Left lung (tissue), 14 donors: ENCODE measurements at places on chromosomes 2 and 18. TPM values are rescaled to one million over a fixed set of nuclear protein-coding genes. Genes with fewer than 3 reads are reported as not detected.

Gene GCG
- not detected for total RNA-seq

Gene AGXT
- not detected for total RNA-seq

Gene PID1
- total RNA-seq = 47.8 TPM

Gene ALK
- 0.65 TPM for total RNA-seq

Gene ITPRIPL1
- 2.3 TPM for total RNA-seq

Gene CLEC4F
- 0.20 TPM for total RNA-seq

GRCh38 chr2:197952540-197953202, 148.3 kb downstream of the PLCL1 start:
- no peaks in the 10 kb centered on the region for H3K4me1 ChIP-seq
- H3K27ac ChIP-seq = no peak overlapping the region
- H3K4me3 ChIP-seq = no peak overlapping the region
- H3K36me3 ChIP-seq = no peaks in the 10 kb centered on the region
- no peak for DNase-seq
- no peaks in the 10 kb centered on the region for H3K27me3 ChIP-seq

- no peaks in the 10 kb centered on the region for H3K36me3 ChIP-seq
- no peaks in the 10 kb centered on the region for H3K4me1 ChIP-seq
- DNase-seq = no peak
- no peak overlapping the region for H3K27ac ChIP-seq
- H3K4me3 ChIP-seq = no peak overlapping the region
Measured at GRCh38 chr2:209331291-209331844, 92.5 kb upstream of the MAP2 start.

DNA sequence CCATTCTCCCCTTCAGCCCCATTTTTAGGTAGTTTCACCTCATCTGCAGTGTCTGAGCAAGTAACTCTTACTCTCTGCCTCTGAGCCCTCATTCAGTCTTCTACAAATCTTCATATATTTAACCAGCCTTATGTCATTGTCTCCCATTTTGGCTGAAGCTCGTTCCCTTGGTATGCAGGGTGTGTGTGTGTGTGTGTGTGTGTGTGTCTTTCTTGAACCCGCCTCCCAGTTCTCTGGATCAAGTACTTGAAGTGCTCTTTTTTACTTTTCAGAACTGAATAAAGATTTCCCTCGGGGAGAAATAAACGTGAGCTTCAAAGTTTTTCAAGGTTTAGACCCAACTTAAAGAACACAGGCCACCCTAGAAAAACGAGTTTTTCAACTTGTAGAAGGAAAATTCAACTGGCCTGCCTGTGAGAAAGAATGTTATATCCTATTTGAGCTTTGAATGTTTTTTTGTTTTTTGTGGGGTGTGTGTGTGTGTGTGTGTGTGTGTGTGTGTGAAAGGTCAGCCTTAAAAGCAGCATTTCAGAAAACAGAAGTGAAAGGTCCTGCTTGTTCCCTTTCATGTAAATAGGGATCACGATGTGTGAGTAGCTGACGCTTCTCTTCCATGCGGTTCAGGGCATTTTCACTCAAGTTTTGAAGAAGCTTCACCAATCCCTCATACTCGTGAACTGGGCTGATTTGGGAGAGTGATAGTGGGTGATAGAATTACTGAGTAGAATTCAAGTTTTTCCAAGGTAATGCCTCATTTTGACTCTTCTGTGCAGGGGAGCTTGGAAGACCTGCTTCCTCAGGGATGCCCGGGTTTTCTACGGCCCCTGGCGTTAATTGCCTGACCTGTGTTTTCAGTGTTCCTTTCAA, 50.6 kb upstream of the EML6 start:
- H3K4me3 ChIP-seq = no peak overlapping the region
- peak overlapping the region; percentile 89 for H3K27ac ChIP-seq
- H3K27me3 ChIP-seq = no peaks in the 10 kb centered on the region
- H3K36me3 ChIP-seq = peaks cover 25% of the 10 kb centered on the region
- DNase-seq = peak; percentile 73

- H3K36me3 ChIP-seq = no peaks in the 10 kb centered on the region
- H3K4me1 ChIP-seq = no peaks in the 10 kb centered on the region
- no peak overlapping the region for H3K4me3 ChIP-seq
Measured at GRCh38 chr2:161315380-161315779, 7.2 kb downstream of the PSMD14 start.

DNA sequence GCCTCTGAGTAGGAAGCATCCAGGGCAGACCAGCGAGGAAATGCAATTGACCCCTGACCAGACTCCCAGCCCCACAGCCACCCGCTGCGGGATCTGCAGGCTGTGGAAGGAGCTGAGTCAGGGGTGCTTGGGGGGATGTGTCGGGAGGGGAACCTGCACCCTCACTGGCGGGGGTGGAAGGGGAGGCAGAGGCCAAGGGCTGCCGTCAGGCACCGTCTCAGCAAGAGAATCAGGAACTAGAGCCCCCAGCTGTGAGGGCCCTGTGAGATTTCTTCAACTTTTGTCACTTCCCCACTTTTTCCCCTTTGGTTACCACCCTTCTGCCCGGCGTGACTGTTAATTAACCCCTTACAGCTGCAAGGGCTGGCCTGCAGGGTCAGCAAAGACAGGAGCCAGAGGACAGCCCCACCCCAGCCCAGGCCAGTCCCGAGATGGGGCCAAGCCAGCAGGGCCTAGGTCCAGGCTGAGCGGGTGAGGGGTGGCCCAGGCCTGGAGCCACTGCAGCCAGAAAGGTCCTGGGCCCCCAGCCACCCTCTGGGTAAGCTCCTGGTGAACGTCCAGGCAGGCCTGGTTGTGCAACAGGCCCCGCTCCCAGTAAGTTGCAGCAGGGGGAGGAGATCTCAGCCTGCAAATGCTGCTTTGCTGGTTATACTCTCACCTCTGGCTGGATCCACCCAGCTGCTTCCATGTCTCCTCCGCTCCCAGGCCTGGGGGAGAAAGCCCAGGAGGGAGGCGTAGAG, 147.0 kb upstream of the ID2 start:
- peak overlapping the region; percentile 49 for H3K27ac ChIP-seq
- no peak overlapping the region for H3K4me3 ChIP-seq
- peak; percentile 65 for DNase-seq
- no peaks in the 10 kb centered on the region for H3K36me3 ChIP-seq
- no peaks in the 10 kb centered on the region for H3K27me3 ChIP-seq

DNA sequence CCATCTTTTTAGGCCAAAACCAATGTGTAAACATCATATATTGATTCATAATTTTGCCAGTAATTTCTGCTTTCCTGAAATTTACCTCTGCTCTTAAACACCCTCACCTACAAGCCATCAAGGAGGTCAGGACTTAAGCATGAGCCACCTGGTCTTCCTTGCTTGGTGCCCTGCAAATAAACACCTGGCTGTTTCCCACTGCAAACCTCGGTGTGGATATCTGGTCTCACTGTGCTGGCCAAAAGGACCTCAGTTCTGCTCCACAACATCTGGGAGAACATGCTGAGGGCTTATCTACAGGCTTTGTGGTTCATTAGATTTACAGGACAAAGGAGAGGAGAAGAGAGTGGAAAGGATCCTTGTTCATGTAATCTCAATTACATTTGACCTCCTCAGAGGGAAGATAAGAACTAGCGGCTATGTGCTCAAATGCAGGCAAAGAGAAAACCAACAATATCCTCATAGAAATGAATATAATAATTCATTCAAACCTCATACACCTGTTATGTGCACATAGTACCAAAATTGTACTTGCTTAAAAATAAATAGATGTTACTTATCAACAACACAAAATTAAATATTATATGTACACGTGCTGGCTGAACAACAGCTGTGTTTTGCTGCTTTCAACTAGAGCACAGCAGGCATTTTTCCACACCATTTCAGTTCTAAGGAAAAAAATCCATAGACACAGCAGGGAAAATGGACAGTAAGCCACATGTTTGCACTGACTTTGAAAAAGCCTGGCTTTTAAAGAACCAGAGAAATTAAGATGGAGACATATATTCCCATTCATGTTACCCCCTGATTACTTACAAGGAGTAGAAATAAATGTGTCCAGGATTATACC, 465.1 kb downstream of the LPIN1 start:
- no peak for DNase-seq
- H3K4me3 ChIP-seq = no peak overlapping the region
- H3K4me1 ChIP-seq = no peaks in the 10 kb centered on the region
- no peaks in the 10 kb centered on the region for H3K27me3 ChIP-seq

GRCh38 chr2:393711-394696, 106.1 kb upstream of the ALKAL2 start:
- no peak overlapping the region for H3K27ac ChIP-seq
- no peak for DNase-seq
- H3K4me1 ChIP-seq = no peaks in the 10 kb centered on the region
- no peak overlapping the region for H3K4me3 ChIP-seq
- H3K36me3 ChIP-seq = no peaks in the 10 kb centered on the region

DNA sequence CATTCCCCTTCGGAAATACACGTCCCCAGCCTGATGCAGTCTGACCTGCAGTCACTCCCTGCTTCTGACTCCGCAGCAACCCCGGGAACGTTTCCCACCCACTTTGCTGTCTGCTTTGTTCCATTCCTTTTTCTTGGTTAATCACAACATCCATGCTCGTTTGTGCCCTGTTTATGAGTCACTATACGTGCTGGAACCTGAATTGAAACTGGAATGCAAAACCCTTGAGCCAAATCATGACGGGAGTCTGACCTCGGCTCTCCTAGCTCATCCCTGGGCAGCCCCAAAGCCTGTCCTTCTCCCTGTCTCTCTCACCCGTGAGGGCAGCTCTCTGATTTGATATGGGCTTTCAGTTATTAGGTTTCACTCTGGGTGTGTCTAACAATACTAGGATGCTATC, 57.1 kb upstream of the RNF152 start:
- no peak overlapping the region for H3K27ac ChIP-seq
- H3K36me3 ChIP-seq = no peaks in the 10 kb centered on the region
- no peaks in the 10 kb centered on the region for H3K27me3 ChIP-seq
- no peaks in the 10 kb centered on the region for H3K4me1 ChIP-seq
- no peak for DNase-seq
- H3K4me3 ChIP-seq = no peak overlapping the region

DNA sequence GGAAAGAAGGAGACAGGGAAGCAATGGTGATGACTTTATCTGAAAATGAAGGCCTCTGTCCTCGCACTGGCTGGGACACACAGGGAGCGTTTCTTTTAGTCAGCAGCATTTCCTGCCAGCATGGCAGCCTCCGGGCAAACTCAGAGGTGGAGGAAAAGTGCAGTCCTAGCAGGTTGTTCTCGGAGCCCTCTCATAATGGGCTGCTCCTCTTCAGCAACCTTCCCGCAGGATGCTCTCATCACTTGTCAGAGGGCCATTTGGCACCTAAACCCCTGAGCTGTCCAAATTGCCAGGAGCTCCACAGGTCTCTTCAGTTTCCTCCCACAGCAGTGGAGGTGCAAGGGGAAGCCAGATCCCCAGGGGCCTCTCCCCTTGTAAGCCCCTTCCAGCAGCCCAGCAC, 6.2 kb downstream of the STK39 start:
- no peak overlapping the region for H3K27ac ChIP-seq
- no peak for DNase-seq
- peaks cover 13% of the 10 kb centered on the region for H3K4me1 ChIP-seq
- H3K36me3 ChIP-seq = no peaks in the 10 kb centered on the region
- H3K27me3 ChIP-seq = no peaks in the 10 kb centered on the region

- H3K4me1 ChIP-seq = peaks cover 26% of the 10 kb centered on the region
- no peaks in the 10 kb centered on the region for H3K36me3 ChIP-seq
- peak; percentile 18 for DNase-seq
- peak overlapping the region; percentile 95 for H3K27ac ChIP-seq
Measured at GRCh38 chr2:157876786-157877138, 632 bp upstream of the ACVR1 start.

DNA sequence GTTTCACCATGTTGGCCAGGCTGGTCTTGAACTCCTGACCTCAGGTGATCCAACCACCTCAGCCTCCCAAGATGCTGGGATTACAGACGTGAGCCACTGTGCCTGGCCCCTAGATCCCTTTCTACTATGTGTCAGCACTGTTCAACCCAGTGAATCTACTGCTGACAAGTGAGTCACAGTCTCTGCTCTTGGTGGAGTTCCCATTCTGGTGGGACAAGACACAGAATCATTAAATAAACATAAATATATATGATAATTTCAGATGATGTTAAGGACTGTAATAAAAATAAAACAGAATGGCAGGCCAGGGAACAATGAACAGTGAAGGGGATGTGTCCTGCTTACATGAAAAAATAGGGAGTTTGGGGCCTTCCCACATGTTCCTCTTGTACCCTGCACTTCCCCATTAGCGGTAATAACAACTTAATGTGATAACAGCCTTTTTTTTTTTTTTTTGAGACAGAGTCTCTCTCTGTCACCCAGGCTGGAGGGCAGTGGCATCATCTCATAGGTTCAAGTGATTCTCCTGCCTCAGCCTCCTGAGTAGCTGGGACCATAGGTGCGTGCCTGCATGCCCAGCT, 112.2 kb downstream of the CPO start:
- no peak for DNase-seq
- H3K36me3 ChIP-seq = no peaks in the 10 kb centered on the region
- H3K27ac ChIP-seq = no peak overlapping the region
- H3K27me3 ChIP-seq = no peaks in the 10 kb centered on the region
- H3K4me1 ChIP-seq = no peaks in the 10 kb centered on the region

GRCh38 chr18:10315522-10315921, 138.9 kb upstream of the APCDD1 start:
- H3K4me1 ChIP-seq = no peaks in the 10 kb centered on the region
- no peak overlapping the region for H3K4me3 ChIP-seq
- DNase-seq = no peak
- no peaks in the 10 kb centered on the region for H3K36me3 ChIP-seq
- no peak overlapping the region for H3K27ac ChIP-seq
- no peaks in the 10 kb centered on the region for H3K27me3 ChIP-seq

DNA sequence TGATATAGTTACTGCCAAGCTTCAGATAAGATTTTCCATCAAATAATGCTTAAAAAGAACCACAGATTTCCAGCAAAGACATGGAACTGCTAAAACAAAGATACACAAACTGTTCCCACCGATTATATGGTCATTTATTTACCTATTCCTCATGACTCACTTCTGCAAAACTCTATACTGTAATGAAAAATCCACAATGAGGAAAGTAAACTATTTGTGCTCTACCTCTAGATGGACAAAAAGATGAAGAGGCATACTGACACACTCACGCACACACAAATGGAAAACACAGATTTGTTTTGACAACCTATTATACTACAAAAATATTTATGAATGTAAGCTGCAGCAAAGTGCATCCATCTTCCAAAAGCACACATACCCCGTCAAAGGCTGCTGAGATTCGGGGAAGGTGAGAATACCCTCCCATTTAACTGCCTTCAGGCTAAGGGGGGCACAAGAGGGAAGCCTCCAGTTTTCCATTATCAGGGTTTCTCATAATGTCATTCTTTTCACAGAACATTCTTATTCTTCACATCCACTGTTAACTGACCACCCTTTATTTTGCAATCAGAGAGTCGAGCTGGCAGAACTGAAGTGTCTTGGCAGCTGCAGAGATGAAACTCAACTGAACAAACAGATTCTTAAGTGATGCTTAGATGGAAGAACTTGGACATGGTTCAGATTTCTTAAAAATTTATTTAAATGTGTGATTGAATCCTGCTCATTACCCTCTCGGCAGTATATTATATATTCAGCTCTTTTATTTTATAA, 115.9 kb upstream of the TANK start:
- peaks cover 3% of the 10 kb centered on the region for H3K4me1 ChIP-seq
- no peak overlapping the region for H3K4me3 ChIP-seq
- no peak for DNase-seq
- H3K27me3 ChIP-seq = no peaks in the 10 kb centered on the region
- no peaks in the 10 kb centered on the region for H3K36me3 ChIP-seq

- no peaks in the 10 kb centered on the region for H3K27me3 ChIP-seq
- peaks cover 6% of the 10 kb centered on the region for H3K4me1 ChIP-seq
- peak; percentile 38 for DNase-seq
- no peak overlapping the region for H3K27ac ChIP-seq
- H3K4me3 ChIP-seq = no peak overlapping the region
Measured at GRCh38 chr2:120869036-120869729, 133.5 kb downstream of the GLI2 start.

- H3K27me3 ChIP-seq = no peaks in the 10 kb centered on the region
- H3K36me3 ChIP-seq = no peaks in the 10 kb centered on the region
- no peak overlapping the region for H3K27ac ChIP-seq
- H3K4me3 ChIP-seq = no peak overlapping the region
- DNase-seq = no peak
Measured at GRCh38 chr2:216406826-216407225, 5.5 kb upstream of the SMARCAL1 start.
